GM23338 (cell line): ENCODE measurements at places on chromosomes 2 and 18.

DNA sequence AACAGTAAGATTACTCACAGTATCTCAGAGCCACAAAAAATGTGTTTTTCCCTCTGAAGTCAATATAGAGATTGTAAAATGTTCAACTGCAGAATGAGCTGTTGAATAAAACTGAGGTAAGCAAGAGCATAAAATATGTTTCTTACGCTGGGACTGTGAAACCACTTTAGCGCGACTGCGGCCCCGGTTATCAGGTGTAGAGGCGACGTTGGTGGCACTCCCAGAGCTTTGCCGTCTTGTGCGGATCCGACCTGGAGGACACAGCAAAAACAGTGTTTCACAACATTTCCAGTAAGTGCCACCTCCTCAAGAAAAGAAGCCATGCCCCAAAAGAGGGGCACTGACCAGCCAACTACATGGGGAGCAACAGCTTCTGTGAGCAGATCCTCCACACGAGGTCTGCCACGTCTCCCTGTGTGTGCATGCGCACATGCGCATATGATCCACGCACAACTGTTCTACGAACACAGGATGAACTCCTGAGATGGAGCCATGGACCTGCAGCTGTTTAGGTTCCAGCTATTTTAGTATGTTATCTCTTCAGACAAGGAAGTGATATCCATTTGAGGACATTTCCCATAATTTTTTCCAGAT, 100.7 kb upstream of the RNU4ATAC start:
- no peak for DNase-seq

GRCh38 chr2:182920089-182920488, 53.7 kb upstream of the FRZB start:
- no peak for DNase-seq

GRCh38 chr2:54897420-54898310, 152.6 kb downstream of the RTN4 start:
- no peak for DNase-seq

DNA sequence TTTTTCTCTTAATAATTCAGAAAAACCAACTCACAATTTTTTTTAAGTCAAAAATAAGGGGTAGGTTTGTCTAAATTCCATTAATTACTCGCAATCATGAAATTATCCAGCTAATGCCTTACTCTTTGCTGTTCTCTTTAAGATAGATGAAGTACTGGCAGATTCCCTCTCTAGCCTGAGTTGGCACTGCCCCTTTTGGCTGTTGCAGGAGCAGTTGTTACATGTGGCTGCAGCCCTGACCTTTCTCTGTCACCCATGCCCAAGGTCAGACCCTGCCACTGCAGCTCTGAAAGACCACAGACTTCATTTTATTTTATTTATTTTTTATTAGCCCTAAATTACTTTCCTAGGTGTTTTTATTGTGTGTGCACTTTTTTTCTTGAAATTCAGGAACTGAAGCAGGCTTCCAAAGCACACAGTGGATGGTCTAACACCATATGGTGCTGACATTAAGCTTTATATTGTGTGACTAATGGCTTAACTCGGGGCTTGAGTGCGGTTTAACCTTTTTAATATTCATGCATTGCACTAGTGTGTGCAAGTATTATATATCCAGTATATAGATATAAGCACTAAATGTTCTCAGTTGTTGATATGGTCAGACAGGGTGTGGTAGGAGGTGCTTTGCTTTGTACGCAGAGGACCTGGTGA, 313.0 kb downstream of the CDH2 start:
- no peak for DNase-seq
